HuH-7 (cell line): ENCODE measurements at places on chromosomes 3 and 15.
A peak's percentile ranks its signal among the peaks of the same experiment; 100 is the strongest.

DNA sequence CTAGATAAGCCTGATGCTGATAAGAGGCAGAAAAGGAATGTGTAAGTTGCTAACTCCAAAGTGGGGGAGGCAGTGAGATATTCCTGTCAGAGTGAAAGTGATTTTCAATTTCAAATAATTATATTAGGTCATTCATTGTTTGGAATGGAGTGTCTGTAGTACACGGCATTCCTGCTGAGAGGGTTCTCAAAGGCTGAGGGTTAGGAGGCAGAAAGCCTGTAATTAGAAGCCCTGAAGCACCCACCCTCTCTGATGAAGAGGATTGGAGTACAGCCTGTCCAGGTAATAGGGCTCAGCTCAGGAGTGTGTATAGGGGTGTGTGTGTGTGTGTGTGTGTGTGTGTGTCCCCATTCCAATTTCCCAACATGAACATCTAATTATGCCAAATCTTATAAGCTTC is 486.8 kb downstream of the MAGI1 start:
- DNase-seq: no peak

- no peak for DNase-seq
Measured at GRCh38 chr3:30435861-30436331, 170.5 kb upstream of the TGFBR2 start.

DNA sequence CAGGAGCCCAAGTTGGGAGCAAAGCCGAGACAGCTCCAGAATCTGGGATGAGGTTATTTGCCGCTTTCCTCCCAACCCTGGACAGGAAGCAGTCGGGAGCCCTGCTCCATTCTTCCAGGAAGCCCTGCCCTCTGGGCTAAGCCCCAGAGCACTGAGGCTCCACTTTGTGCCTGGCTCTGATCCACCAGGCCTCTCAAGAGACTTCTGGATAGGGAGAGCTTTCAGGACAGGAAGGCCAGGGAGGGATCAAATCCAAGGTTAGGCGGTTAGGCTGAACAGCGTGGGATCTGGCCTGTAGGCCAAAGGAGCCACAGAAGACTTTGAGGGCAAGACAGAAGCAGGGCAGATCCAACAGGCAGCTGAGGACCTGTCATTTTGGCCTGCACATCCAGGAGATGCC is 835 bp downstream of the STOML1 start:
- DNase-seq: no peak

GRCh38 chr15:60583946-60584345 is 105.0 kb upstream of the ICE2 start:
- no peak for DNase-seq

GRCh38 chr3:8094415-8094814 is 407.2 kb upstream of the LMCD1 start:
- DNase-seq: no peak

DNA sequence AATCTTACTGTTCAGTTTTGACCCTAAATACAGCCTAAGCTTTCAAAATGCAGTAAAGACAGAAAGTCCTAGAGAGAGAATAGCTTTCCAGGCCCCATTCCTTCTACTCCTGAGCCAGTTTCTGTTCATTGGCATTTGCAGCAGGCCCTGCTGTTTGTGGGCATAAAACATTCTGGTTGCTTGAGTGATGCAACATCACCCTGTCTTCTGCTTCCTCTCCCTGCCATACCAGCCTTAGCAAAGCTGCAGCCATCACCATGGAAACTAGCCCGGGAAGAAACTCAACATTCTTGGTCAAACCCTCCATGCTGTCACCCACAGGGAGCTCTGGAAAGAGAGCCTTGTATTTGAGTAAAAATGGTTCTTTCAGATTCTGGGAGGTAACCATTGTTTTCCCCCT is 325.7 kb downstream of the MAGI1 start:
- no peak for DNase-seq

DNA sequence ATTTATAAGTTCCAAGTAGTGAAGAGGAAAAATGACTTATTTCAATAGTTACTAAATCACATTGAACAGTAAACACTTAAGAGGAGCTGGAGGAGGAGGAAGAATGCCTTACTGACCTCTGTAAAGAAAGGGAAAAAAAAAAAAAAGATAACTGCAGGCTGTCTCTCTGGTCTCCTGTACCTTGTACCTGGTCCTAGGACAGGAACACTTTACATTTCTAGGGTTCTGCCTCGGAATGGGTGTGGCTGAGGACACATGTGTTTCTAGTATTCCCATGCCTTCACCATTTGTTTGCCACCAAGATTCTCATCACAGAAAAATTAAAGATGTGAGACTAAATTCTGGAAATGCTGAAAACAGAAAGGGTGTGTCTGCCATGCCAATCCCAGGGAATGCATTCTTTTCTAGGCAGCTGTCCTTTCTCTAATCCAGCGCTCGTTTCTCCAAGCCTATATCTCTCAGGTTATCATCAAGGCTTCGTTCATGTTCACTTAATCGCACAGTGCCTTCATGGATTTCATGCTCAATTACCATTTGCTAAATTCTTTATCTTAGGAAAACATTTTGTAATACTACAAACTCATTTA is 1208.3 kb downstream of the OTOL1 start:
- no peak for DNase-seq

- no peak for DNase-seq
Measured at GRCh38 chr3:55823001-55823400, 335.9 kb upstream of the WNT5A start.

GRCh38 chr3:72022027-72022426 is 237.1 kb upstream of the PROK2 start:
- DNase-seq: no peak

DNA sequence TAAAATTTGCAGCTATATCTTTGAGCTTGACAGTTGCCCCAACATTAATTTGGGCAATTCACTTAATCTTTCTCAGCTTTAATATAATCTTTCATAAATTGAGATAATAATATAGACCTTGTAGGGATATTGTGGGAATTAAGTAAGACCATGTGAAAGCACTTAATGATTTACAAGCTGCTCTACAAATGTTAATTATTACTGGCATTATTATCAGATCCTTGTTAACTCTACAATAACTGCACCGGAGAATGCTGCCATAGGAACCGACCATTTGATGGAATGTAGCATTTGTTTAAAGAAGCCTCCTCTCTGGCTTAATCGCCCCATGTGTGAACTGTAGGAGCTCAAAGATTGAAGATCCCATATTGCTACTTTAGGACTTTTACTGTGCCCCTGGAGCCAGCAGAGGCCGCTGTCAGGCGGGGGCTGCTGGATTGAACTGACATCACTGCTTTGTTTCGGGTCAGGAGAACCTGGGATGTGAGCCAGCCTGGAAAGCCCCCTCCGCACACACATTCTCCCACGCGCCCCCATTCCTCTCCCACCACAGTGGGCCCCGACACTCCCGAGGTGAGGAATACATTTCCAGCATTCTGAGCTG is 154.2 kb upstream of the TNIK start:
- peak; percentile 12 for DNase-seq

- DNase-seq: no peak
Measured at GRCh38 chr3:127092776-127093175, 100.2 kb upstream of the PRR23E start.

- DNase-seq: no peak
Measured at GRCh38 chr3:107211608-107212007, 165.6 kb upstream of the CCDC54 start.

GRCh38 chr3:107861422-107861821 is 229.4 kb downstream of the CD47 start:
- no peak for DNase-seq

GRCh38 chr3:111619833-111620232 is 24.7 kb upstream of the ZBED2 start:
- DNase-seq: no peak

- DNase-seq: peak; percentile 13
Measured at GRCh38 chr3:42658091-42658770, 4.7 kb downstream of the ZBTB47 start.

DNA sequence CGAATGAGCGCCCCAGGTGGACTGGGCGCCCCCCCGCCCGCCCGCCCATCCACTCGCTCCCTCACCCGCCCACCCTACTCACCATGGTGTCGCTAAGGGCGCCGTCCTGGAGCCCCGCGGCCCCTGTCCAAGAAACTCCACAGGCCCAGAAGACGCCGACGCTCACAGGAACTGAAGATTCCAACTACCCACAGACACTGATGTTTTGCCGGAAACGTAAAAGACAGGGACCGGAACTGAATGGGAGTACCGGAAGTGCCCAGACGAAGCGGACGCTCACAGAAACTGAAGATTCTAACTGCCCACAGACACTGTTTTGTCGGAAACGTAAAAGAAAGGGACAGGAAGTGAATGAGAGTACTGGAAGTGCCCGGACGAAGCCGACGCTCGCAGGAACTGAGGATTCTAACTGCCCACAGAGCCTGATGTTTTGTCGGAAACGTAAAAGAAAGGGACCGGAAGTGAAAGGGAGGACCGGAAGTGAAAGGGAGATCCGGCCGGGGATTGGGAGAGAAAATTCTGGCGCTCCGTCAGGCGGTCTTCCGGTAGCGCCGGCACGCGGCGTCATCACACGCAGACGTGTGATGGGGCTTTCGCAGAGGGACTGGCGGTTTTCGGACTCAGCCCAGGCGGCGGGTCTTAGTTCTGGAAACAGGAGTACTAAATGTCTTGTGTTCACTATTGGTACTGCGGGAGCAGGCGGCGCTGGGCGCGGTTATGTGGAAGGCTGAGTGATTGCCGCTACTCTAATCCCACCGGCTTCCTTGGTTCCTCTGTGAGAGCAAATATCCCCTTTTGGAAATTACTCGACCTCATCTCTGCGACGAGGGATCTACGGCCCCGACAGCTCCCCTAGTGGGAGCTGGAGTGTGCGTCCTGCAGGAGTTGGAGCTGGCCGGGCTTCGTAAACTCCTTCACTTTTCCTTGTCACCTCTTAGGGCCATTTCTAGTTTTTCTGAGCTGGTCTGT is at the start of gene ISY1:
Gene ISY1, minus strand, starts transcription at position 173 of the 969 bp plus-strand sequence. Its CDS starts 88 bp downstream, at position 85.
- DNase-seq: peak; percentile 88
